ENCODE measurements at places on chromosomes 2 and 18.

GRCh38 chr2:121707344-121707919, 29.2 kb downstream of the NIFK start:
- DNase-seq = no peak

- no peak for DNase-seq
Observed at GRCh38 chr2:97992836-97993825, 2.6 kb downstream of the TMEM131 start.

GRCh38 chr2:83342860-83343329, 1116.2 kb downstream of the SUCLG1 start:
- DNase-seq = no peak

DNA sequence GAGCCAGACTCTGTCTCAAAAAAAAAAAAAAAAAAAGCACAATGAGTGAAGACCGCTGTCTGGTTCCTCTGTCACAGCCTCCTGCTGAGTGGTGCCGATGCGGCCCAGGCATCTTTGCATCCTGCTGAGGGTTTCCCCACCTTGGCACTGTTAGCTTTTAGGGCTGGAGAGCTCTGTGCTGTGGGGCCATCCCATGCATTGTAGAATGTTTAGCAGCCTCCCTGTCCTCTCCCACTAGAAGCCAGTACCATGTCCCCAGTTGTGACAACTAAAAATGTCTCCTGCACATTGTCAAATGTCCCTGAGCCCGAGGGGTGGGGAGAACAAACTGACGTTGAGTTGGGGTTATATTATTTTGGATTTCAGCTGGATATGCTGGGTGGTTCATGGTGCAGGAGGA, 7.9 kb upstream of the COLEC11 start:
- DNase-seq = no peak

- DNase-seq = no peak
Observed at GRCh38 chr2:228559774-228560415, 378.4 kb upstream of the SPHKAP start.

- DNase-seq = no peak
Observed at GRCh38 chr2:27792759-27793158, 21.2 kb downstream of the MRPL33 start.

DNA sequence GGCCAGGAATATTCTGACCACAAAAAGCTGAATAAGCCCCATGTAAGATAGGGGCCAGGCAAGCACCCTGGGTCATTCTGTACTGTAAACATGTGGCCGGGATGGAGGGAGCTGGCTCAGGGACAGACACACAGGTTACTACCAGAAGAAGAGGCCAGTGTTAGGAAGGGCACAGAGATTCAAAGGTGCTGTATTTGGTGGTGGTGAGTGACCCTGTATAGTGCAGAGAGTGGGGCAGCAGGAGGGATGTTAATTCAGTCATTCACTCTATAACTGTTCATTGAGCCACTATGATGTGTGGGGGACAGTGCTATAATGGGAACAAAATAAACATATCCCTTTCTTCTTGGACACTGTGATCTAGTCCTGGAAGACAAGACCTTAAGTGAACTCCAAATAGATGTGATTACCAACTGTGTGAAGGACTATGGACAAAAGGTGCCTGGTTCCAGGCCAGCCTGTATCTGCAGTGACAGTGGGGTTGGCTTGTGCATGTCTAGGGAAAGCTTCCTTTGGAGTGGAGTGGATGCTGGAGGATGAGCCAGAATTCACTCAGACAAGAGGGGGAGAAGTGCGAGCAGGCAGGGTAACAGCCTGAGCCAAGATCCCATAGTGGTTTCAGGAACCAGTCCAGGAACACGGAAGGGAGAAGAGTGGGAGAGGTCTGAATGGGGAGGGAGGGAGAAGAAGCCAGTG, 8.3 kb downstream of the MOCOS start:
- DNase-seq = no peak

DNA sequence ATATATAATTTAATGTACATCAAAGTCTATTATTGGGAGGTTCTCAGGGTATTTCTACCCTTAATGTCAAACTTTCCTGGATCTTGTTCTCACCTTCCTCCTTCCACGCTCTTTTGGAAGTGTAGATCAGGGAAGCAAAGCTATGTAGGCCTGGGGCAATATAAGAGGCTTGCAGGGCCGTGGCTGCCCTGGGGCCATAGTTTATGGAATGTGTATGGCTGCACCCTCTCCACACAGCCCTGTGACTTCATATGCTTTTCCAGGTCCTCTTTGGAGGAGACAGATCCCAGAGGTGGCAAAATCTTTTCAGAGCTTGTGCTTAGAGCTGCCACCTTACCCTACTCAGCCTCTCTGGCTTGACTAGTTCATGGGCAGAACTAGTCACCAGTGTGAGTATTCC, 82.9 kb downstream of the PLB1 start:
- DNase-seq = no peak

DNA sequence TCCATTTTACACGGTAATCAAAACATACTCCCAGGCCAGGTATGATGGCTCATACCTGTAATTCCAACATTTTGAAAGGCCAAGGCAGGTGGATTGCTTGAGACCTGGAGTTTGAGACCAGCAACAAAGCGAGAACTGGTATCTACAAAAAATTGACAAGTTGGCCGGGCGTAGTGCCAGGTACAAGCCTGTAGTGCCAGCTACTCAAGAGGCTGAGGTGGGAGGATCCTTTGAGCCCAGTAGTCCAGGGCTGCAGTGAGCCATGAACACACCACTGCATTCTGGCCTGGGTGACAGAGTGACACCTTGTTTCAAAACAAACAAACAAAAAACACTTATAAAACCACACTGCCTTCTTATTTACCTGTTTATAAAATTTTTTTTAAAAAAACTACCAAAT, 80.8 kb downstream of the GAREM1 start:
- no peak for DNase-seq

- DNase-seq = no peak
Observed at GRCh38 chr2:160257041-160257742, 57.1 kb upstream of the ITGB6 start.

Data from activated T-helper 1 cell treated with anti-CD3 and anti-CD28 coated beads, Interleukin-2, amount 50 U/mL, for 16 hours (primary cell).